ENCODE measurements at places on chromosomes 5 and 9. TPM values are rescaled to one million over a fixed set of nuclear protein-coding genes. Genes with fewer than 3 reads are reported as not detected.

DNA sequence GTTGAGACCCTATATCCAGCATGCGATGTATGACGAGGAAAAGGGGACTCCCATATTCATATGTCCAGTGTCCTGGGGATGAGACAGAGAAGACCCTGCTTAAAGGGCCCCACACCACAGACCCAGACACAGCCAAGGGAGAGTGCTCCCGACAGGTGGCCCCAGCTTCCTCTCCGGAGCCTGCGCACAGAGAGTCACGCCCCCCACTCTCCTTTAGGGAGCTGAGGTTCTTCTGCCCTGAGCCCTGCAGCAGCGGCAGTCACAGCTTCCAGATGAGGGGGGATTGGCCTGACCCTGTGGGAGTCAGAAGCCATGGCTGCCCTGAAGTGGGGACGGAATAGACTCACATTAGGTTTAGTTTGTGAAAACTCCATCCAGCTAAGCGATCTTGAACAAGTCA, 17.1 kb downstream of the BTNL3 start:
- H3K27me3 ChIP-seq, result no peaks in the 10 kb centered on the region
- DNase-seq, result no peak
- H3K4me3 ChIP-seq, result no peak overlapping the region
- no peaks in the 10 kb centered on the region for H3K4me1 ChIP-seq
- no peaks in the 10 kb centered on the region for H3K36me3 ChIP-seq

- no peak overlapping the region for H3K4me3 ChIP-seq
- H3K27me3 ChIP-seq, result no peaks in the 10 kb centered on the region
- no peaks in the 10 kb centered on the region for H3K36me3 ChIP-seq
- H3K27ac ChIP-seq, result no peak overlapping the region
- no peak for DNase-seq
Observed at GRCh38 chr5:143573568-143574170, 170.2 kb upstream of the NR3C1 start.

DNA sequence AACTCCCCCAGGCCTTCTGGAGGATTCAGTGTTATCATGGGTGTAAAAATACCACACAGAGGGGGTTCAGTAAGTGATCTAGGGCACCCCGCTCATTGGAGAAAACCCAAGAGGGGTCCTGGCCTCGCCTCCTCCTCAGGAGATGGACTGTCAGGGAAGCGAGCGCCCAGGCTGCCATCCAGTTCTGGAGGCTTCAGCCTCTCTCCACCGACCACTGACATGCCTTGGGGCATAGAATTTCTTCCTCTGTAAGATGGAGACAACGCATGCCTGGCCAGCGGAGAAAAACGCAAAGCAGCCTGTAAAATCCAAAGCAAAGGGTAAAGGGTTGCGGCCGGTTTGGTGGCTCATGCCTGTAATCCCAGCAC, 165.4 kb downstream of the COL23A1 start:
- no peaks in the 10 kb centered on the region for H3K36me3 ChIP-seq
- no peak overlapping the region for H3K4me3 ChIP-seq
- H3K27ac ChIP-seq, result no peak overlapping the region
- no peaks in the 10 kb centered on the region for H3K27me3 ChIP-seq
- no peak for DNase-seq

DNA sequence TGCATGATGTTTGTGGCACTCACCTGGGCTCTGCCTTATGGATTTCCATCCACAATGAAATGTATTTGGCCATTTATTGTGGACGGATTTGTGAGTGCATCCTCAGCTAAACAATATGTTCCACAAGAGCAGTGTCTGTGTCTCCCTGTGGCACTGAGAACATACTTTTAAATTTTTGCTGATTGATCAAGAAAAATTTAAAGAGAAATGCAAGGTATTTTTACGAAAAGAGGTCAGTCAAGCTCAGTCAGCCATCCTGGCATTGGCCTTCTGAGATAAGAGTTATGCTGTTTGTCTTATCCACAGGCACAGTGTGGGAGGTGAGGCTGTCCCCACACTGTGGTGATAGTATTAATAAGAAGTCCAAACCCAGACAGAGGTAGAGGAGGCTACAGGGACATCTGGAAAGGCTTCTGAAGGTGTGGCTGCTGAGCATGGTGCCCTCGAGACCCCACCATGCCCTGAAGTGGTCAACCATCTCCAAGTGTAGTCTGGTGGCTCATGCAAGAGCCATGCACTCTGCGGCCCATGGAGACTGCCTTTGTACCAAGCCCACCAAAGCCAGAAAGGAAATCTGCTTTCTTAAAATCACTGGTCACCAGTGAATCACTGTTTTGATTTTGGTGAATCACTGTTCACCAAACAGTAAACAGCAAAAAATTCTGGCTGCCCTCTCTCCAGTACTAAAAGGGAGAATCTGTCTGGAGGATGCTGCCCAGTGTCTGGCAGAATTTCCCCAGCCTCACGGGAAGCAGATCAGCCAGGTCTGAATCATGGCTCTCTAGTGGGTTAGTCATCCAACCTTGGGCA, 28.8 kb downstream of the SPOCK1 start:
- no peaks in the 10 kb centered on the region for H3K36me3 ChIP-seq
- no peak overlapping the region for H3K27ac ChIP-seq
- no peaks in the 10 kb centered on the region for H3K27me3 ChIP-seq

Gene BAG1
- 58.5 TPM for total RNA-seq

Measured in ascending aorta (tissue), 2 donors.